ENCODE measurements at places on chromosomes 1 and 21. TPM values are rescaled to one million over a fixed set of nuclear protein-coding genes. Genes with fewer than 3 reads are reported as not detected.
A peak's percentile ranks its signal among the peaks of the same experiment; 100 is the strongest.

DNA sequence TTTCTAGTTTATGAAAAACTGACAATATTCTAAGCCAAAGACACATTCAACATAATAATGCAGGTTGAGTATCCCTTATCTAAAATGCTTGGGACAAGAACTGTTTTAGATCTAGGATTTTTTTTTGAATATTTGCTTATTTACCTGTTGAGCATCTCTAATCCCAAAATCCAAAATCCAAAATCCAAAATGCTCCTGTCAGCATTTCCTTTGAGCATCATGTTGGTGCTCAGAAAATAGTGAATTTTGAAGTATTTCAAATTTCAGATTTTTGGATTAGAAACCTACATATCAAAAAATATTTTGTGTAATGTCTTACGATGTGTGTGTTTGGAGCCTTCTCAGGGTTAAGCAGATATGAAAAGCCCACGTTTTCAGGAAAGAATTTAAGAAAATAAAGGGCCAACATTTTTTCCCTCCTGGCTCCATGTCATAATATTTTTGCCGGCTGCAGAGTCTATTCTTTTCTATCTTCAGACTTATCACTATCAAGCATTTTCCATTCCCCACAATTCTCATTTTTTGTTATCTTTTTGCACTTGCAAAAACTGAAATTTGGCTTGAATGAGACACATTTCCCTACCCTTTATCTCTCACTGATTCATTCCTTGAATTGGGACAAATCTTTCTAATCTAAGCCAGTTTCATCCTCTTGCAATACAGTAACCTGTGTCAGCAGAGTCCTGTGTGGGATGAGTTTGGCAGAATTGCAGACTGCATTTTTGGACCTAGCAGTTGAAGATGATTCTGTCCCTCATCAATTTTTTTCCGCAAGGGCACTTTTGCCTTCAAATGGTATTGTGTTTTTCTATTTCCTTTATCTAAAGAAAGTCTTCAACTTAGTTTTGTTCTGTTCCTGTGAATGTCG is 233.9 kb downstream of the DISC1 start:
- ATAC-seq: no peak

DNA sequence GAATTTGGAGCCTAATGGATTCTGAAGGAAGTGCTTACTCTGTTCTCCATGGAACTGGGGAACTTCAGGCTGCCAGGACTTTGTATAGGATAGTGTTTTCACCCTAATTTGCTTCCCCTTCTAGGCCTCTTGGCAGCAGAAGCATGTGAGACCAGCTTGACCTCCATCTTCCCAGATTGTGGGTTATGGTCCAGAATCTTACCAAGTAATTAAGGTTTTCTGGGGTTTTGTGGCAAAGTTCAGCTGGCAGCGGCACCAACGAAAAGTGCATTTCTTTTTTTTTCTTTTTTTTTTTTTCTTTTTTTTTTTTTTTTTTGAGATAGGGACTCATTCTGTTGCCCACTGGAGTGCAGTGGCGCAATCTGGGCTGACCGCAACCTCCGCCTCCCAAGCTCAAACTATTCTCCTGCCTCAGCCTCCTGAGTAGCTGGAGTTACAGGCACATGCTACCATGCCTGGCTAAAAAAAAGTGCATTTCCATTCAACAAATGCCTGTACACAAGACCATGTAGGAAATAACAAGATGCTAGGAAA is 3.4 kb upstream of the BMP8A start:
- no peak for ATAC-seq

Gene NBPF4
- total RNA-seq: 0.79 TPM

GRCh38 chr1:64572222-64572900 is 102.4 kb downstream of the CACHD1 start:
- ATAC-seq: peak; percentile 82

- peak; percentile 2 for ATAC-seq
Measured at GRCh38 chr1:45686015-45686287, 382 bp downstream of the GPBP1L1 start.

DNA sequence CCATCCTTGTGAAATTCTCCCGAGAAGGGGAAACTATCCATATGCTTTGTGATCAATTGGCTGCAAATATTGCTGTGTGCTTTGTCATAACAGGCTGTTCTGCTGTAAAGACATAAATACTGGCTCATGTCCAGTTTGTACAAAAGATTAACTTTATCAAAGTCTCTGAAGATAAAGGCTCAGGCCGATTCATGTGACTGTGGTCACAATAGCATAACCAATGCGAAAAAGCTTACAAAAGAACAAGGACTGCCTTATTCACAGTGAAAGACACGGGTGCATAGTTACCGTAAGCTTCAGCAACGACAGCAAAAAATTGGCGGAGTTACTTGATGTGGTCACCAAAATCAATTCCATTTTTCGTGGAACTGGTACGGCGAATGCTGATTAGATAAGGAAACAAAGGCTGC is 173.6 kb upstream of the CHRM3 start:
- ATAC-seq: peak; percentile 86

Gene FTCD
- total RNA-seq: not detected

DNA sequence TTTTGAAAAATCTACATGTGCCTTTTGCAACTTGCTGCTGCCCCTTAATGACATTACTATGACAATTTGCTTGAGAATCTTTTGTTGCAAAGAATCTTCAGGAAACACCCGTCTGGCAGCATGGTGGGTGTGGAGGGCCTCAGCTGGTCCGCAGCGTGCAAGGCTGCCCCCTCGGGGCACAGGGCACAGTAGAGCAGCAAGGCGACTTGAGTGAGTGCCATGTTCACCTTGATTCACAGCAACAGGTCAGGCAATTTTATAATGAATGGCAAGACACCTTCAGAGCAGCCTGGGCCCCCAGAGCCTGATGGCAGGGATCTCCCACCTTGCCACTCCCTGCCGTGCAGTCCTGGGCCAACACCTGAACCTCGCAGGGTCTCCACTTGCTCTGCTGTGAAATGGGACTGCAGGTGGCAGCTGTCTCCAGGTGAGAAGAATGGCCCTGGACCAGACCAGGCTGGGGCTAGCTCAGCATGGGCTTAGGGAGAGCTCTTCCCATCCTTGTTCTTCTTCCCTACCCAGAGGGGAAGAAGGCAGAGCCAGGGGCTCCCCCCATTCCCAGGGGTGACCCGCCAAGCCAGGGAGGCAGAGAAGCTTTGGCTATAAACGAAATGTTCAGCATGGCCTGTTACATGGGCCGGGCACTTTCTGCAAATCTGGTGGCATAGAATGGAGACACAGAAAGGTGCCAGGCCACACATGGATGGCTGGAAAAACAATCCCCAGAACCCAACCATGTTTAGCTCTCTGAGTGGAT is 34.5 kb upstream of the ACTRT2 start:
- ATAC-seq: no peak

Gene ZNF683
- 2.0 TPM for total RNA-seq

Gene PPM1J
- total RNA-seq: 0.19 TPM

DNA sequence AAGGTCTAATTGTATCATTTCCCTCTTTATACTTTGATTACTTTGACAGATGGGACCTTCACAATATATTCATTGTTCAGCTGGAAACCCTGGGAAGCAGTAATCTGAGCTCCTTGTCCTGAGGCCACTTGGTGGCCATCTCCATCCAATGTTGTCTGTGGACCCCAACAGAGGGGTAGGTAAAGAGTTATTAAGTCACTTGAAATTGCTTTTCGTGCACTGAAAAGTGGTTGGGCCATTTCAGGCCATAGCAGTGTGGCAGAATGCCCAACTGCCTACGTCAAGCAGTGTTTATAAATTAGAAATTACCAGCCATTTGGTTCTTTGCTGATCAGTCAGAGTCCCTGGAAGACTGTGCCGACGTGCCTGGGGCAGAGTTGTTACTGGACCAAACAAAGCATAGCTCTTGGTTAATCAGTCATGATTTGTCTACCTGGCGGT is 308.3 kb upstream of the USP25 start:
- no peak for ATAC-seq

Gene ELAVL4
- not detected for total RNA-seq

GRCh38 chr1:221687836-221688487 is 53.9 kb downstream of the DUSP10 start:
- ATAC-seq: no peak

GRCh38 chr1:156033011-156033410 is 12.3 kb upstream of the SSR2 start:
- ATAC-seq: no peak

Gene HIPK1
- 24.8 TPM for total RNA-seq

Gene POTED
- total RNA-seq: not detected

Gene DCST1
- total RNA-seq: 0.16 TPM

Gene ARHGAP30
- 2.8 TPM for total RNA-seq

GRCh38 chr1:178023181-178023618 is 53.3 kb upstream of the SEC16B start:
- no peak for ATAC-seq

Gene RHBDL2
- 0.81 TPM for total RNA-seq

Gene TGFBR3
- 4.4 TPM for total RNA-seq

Gene PRRX1
- 30.8 TPM for total RNA-seq

DNA sequence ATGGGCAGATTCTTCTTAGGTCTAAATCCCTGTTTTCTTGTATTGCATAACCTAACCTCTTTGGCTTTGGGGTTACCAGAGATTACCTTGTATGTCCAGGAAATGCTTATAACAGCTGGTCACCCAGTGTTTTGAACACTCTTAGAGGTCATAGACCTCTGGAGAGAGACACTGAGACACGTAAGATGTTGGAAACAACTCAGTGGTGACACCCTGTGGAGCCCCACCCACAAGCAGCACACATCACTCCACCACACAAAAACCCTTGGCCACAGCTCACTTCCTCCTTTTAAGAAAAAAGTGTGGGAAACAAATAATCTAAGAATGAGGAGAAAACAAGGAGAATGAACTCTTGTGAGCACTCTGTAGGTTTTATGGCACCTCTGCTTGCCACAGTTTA is 26.3 kb upstream of the CYP4B1 start:
- peak; percentile 97 for ATAC-seq

Gene LMX1A
- total RNA-seq: not detected

GRCh38 chr1:231938711-231939110 is 312.1 kb downstream of the DISC1 start:
- no peak for ATAC-seq

Gene CFAP298
- total RNA-seq: 36.1 TPM

DNA sequence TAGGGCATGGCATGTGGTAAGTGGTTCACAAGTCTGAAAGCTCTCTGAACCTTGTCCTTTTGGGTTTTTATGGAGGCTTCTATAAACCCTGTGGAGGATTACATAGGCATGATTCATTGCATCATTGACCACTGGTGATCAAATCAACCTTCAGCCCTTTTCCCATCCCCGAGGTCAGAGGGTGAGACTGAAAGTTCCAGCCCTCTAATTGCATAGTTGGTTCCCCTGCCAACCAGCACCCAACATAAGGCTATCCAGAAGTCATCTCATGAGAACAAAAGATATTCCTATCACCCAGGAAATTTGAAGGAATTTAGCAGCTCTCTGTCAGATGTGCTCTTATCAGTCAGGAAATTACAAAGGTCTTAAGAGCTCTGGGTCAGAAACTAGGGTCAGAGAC is 89.5 kb upstream of the ARTN start:
- no peak for ATAC-seq

GRCh38 chr1:162361349-162361748 is 15.3 kb downstream of the SPATA46 start:
- ATAC-seq: no peak

Gene ALG6
- 18.7 TPM for total RNA-seq

Gene MASP2
- total RNA-seq: 1.9 TPM

- no peak for ATAC-seq
Measured at GRCh38 chr1:45945426-45945825, 142.0 kb downstream of the MAST2 start.

DNA sequence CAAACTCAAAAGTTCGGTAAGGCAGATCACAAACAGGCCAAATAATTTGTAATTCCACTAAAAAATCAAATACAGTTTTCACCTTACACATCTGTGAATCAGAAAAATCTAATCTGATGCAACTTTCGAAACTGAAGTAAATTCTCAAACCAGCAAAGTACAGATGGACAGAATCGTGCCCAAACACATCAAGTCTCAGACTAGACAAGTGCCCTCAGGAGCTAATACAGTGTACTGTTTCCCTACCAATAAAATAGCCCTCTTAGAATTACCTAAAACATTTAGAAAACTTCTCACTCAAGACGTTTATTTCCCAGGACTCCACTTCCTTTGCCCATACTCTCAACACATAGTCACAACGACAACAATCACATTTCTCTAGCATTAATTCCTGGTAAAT is 134.2 kb downstream of the SMYD2 start:
- no peak for ATAC-seq

GRCh38 chr1:20373764-20374163 is 83.1 kb downstream of the VWA5B1 start:
- ATAC-seq: peak; percentile 50

DNA sequence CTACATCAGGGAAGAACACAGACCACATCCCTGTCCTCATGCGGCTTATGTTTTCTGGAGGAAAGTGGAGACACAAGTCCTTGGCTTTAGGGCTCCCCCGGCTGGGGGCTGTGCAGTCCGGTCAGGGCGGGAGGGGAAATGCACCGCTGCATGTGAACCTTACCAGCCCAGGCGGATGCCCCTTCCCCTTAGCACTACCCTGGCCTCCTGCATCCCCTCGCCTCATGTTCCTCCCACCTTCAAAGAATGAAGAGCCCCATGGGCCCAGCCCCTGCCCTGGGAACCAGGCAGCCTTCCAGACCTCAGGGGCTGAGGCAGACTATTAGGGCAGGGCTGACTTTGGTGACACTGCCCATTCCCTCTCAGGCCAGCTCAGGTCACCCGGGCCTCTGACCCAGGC is 45.5 kb downstream of the TNNT2 start:
- no peak for ATAC-seq

DNA sequence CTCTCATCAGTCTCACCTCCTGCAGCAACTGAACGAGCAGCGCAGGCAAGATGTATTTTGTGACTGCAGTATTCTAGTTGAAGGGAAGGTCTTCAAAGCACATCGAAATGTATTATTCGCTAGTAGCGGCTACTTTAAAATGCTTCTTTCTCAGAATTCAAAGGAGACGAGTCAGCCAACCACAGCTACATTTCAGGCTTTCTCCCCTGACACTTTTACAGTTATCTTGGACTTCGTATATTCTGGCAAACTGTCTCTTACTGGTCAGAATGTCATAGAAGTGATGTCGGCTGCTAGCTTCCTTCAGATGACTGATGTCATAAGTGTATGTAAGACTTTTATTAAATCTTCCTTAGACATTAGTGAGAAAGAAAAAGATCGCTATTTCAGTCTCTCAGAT is 53.7 kb downstream of the ZBTB8A start:
- ATAC-seq: no peak

DNA sequence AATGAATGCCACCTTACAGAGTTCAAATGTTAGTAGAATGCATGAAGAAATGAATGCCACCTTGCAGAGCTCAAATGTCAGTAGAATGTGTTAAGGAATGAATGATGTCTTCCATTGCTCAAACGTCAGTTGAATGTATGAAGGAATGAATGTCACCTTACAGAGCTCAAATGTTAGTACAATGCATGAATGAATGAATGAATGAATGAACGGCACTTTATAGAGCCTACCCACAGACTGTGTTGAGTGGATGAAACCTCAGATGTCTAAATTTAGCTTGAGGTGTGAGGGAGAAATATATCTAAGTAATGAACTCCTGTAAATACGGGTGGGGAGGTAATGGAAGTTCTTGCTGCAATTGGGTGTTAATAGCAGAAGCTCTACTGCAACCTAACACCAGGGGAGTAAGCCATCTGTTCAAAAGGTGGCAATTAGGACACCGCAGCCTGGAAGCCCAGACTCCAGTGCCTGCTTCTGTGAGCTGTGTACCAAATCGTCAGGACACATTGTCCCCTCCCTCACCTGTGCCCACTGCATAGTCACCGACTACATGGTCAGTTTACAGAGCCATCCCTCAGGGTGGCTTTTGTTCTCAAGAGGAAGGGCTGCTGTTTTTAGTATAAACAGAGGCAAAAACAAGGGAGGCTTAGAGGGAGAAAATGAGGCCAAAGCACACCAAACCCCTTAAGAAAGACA is 26.7 kb downstream of the SUSD4 start:
- no peak for ATAC-seq

Gene CALML6
- total RNA-seq: 0.81 TPM
